ENCODE measurements at places on chromosomes 11 and 22.

DNA sequence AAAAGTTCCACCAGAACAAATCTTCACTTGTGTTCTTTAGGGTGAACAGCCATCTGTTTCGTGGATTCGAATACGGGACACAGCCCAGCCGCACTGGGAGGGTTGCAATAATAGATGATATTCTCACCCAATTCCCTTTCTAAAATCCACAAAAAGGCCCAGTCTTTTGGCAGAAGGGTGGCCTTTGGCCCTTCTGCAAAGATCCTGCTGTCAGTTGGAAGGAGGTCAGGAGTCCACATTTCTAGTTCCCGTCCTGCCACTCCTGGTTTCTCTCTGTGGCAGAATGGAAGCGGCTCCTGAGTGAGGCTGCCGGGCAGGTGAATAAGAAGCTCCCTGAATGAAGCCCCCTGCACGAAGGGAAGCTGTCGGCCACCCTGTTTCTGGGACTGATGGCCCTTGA, 11.2 kb upstream of the LINC01488 start:
- DNase-seq: no peak

- DNase-seq: peak; percentile 1
Observed at GRCh38 chr11:77411137-77411707, 62.7 kb downstream of the PAK1 start.

DNA sequence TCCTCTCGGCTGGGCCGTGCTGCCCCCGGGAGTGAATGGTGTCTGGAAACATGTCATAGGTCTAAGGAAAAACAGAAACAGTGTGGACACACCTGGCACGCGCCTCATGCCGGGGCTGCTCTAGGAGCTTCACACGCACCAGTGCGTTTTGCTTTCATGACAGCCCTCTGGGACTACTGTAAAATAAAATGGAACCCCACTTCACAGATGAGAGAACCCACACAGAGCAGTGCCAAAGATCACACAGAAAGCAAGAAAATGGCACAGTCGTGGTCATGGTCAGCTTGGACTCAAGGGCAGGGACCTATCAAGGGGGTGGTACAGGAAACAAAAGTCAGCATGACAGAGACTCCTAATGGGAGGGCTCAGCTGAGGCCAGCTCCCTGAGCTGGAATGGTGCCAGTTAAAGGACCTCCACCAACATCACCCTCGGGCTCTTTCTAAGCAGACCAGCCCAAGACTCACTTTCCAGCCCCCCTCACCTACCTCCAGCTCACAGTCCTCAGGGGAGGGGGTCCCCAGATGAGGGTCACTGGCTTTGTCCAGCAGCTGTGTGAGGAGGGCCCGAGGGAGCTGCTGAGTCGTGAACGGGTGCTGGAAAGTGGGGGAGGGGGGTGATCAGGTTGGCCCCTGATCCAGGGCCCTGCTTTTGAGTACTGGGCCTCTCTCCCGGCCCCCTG, 3.3 kb downstream of the MAP4K2 start:
- DNase-seq: no peak

- no peak for DNase-seq
Observed at GRCh38 chr22:25911243-25911972, 169.4 kb downstream of the MYO18B start.

GRCh38 chr22:28933321-28933720, 49.9 kb downstream of the ZNRF3 start:
- DNase-seq: no peak

DNA sequence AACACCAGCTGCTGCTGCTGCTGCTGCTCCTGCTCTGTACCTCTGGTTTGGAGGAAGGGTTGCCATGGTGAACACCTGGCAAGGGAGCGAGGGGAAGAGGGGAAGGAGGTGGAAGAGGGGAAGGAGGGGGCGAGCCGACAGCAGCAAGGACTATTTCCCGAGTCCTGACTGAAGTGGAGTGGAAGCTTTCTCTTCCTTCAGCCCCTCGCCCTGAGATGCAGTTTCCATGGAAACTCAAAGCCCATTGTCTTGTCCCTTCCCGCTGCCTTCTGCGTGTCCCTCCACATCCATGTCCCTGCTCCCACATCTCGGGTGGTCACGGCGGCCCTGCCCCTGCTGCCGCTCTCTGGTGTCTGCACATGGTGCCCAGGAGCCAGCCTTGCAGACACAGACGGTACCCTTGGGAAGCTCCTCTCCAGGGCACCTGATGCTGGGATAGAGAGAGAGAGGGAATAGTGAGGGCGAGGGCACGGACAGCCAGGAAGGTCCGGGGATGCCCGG, 28.6 kb downstream of the FAM83F start:
- no peak for DNase-seq

DNA sequence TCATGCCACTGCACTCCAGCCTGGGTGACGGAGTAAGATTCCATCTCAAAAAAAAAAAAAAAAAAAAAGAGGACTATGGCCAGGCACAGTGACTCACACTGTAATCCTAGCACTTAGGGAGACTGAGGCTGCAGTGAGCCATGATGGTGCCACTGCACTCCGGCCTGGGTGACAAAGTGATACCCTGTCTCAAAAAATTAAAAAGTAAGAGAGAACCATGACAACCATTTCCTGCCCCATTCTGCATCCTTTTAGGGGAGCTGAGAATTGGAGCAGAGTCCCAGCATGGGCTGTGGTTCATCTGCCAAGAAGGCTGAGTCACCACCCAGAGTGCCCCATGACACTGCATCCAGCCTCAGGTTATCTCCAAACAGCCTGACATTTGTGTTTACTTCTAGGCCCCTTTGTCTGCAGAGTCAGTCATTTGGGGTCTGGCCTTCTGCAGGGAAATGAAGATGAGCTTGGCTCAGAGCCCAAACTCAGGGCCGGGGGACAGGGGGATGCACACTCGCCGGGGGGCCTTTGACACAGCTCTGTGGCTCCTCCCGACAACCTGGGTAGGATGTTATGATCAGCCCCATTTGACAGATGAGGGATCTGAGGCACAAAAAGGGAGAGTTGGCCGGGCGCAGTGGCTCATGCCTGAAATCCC, 4.7 kb downstream of the CSDC2 start:
- no peak for DNase-seq

- DNase-seq: no peak
Observed at GRCh38 chr11:111450480-111451320, 61.5 kb downstream of the BTG4 start.

DNA sequence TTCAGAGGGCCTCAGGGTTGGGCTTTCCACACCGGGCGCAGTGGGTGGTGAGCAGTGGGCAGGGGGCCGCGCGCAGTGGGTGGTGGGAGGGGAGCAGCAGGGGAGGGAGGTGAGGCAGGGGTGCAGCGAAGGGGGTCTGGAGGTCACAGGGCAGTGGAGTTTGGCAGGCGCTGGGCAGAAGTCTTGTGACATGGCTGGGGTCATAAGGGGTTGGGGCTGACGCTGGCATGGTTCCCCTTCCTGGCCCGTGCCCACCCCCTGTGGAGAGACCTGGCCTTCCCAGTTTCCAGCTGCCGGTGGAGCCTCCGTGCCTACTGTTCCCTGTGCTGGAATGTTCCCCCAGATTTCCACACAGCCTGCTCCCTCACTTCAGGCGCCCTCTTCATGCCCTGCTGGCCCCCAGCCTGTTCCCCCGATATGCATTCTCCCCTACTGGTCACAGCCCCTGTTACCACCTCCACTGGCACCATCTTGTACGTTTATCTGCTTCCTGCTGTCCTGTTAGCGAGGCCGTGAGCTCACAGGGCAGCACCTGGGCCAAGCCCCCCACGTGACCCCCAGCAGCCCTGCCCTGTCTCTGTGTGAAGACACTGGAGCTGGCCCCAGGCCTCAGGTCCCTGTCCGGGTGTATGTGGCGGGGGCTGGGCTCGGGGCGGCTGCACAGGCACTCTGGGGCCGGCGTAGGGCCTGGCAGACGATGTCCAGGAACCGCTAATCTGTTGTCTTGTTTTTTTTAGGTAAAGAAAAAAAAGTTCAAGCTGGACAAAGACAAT, 111.6 kb downstream of the KCNQ1OT1 start:
- no peak for DNase-seq

DNA sequence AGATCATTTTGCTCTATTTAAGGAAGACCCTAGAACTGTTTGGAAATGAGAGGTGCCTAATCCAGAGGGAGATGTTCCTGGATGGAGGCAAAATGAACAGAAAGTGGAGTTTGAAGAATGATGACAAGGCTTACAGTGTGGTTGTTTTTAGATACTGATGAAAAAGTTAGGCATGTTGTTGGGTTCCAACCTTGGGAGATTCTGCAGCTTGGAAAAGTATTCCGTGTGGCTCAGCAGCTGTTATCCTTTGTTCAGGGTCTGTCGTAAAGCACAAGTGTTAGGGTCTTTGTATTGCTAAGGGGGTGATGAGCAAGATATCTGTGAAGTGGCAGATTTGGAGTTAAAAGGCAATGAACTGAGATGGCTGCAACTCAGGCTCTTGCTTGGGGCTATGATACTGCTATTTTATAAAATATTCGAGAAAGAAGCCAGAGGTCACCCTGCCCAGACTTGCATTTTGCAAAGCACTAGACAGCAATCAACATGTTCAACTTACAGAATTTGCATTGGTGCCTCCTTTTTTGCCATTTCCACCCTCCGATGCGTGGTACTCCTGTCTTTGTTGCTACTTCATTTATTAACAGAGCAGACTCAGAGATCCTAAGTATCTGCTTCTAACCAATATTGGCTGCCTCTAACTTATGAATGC, 45.3 kb upstream of the POGLUT3 start:
- DNase-seq: no peak

DNA sequence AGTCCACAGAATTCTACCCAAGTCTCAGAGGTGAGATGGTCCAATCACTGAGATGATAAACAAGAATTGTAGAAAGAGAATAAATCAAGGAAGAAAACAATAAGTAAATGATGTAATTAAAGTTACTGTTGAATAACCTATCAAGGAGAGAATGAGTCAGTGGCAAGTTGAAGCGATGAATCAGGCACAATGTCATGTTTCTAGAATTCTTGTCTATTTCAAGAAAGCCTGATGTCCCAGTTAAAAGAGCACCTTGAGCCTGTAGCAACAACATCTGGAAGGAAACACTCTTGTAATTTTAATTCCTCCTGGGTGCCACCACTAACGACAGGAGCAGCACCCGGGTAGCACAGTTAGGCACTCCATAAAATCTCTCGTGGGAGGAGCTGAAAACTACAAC, 67.9 kb upstream of the SLC35C1 start:
- no peak for DNase-seq

DNA sequence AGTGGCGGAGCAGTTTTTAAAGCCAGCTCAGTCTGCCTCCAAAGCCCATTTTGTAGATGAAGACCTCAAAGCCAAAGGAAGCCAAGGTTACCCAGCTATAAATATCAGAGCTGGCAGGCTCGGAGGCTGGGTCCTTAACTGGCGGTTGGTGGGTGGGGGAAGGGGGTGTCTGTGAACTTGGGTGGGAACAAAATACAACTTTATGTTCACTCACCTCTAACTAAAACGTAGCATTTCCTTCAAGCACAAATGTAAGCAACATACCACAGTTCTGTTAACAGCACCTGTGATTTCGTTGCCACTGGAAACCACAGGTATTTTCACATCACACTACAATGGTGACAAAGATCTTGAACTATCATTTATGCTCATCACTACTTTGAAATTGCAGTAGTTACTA, 99.7 kb upstream of the SYT13 start:
- DNase-seq: no peak

DNA sequence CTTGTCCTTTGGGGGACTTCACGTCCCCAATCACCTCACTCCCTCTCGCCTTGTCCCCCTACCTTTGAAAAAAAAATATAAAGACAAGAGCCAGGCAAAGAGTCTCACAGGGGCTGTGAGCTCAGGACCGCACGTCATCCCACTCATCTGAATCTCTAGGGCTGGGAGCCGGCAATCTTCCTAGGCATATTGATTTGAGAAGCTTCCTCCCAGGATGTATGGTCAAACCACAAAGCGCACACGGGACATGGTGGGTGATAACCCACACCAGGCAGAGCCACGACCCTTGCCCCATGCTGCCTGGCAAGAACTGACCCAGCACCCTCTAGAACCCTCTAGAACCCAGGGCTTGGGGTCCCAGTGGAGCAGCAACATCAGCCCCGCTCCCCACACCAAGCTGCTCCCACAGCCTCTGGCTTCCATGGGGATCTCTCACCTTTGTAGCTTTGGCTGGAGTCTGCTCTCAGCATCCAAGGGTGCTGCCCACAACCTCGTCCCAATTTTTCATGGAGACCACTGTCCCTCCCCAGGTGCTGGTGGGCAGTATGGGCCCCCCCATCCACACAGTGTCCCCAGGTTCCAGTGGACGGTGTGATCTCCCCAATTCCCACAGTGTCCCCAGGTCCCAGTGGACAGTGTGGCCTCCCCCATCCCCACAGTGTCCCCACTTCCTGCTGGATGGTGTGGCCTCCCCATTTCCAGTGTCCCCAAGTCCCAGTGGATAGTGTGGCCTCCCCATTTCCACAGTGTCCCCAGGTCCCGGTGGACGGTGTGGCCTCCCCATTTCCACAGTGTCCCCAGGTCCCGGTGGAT, 85.2 kb upstream of the FGF3 start:
- no peak for DNase-seq

- DNase-seq: no peak
Observed at GRCh38 chr11:110728476-110728875, 16.2 kb upstream of the ARHGAP20 start.

- DNase-seq: no peak
Observed at GRCh38 chr11:7973011-7973410, 7.8 kb upstream of the NLRP10 start.

DNA sequence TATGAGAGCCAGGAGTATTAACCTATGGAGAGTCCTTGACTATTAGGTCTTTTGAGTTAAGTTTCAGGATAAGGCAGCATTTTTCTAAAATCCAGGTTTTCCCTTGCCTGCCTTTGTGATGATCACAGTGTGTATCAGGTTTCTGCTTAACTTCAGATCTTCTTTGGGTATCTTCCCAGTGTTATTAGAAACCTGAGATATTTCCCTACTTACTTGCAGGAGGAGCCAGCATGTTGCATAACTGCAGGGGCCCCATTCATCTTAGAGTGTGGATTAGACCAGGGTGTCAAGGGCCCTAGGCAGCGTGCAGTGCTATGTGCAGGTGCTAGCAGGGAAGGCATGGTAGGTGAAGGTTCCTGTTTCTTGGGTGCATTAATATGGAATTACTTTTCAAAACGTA, 69.5 kb downstream of the ZNRF3 start:
- no peak for DNase-seq

- no peak for DNase-seq
Observed at GRCh38 chr22:25060522-25061071, 108.1 kb downstream of the KIAA1671 start.

GRCh38 chr11:111707039-111707690, 59.0 kb downstream of the PPP2R1B start:
- no peak for DNase-seq

GRCh38 chr11:85279267-85279666, 347.9 kb downstream of the DLG2 start:
- no peak for DNase-seq
